K562 (cell line): ENCODE measurements at places on chromosomes 4 and X. TPM values are rescaled to one million over a fixed set of nuclear protein-coding genes. Genes with fewer than 3 reads are reported as not detected.

DNA sequence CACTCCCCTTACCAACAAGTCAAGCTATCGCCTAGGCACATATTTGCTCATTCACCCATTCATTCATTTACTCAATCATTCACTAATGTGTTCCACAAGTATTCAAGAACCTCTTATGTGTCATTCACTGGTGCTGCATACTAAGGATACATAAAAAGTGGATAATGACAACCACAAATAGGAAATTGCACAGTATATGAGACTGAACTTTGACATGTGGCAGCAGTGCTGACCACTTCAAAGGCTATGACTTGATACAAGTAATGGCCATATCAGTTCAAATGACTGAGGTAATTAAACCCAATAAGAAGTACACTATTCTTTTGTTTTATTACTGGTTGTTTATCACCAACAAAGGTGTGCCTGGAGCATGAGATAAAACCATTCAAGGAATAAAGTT lies 282.5 kb downstream of the KLHL13 start:
- no peak for DNase-seq

- DNase-seq: no peak
Measured at GRCh38 chr4:957231-957580, 16.2 kb downstream of the DGKQ start.

DNA sequence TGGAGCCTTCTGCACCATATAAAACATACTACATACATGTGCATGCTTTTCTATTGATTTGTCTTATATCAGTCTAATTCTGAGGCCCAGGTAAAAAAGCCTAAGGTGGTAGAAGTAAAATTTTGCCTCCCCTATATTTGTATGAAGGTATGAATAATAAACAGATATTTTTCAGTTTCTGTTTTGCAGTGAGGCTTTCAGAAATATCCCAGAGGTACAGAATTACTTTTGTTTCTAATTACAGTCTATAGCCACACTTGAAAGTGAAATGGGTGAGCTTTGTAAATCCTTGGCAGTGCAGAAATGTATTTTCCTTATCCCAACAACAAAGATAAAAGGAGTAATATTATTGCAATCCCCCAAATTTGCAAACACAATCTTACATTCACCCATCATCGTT lies 59.5 kb downstream of the DDX60 start:
- DNase-seq: no peak

GRCh38 chr4:147052361-147052760 lies 106.7 kb upstream of the TTC29 start:
- DNase-seq: no peak

DNA sequence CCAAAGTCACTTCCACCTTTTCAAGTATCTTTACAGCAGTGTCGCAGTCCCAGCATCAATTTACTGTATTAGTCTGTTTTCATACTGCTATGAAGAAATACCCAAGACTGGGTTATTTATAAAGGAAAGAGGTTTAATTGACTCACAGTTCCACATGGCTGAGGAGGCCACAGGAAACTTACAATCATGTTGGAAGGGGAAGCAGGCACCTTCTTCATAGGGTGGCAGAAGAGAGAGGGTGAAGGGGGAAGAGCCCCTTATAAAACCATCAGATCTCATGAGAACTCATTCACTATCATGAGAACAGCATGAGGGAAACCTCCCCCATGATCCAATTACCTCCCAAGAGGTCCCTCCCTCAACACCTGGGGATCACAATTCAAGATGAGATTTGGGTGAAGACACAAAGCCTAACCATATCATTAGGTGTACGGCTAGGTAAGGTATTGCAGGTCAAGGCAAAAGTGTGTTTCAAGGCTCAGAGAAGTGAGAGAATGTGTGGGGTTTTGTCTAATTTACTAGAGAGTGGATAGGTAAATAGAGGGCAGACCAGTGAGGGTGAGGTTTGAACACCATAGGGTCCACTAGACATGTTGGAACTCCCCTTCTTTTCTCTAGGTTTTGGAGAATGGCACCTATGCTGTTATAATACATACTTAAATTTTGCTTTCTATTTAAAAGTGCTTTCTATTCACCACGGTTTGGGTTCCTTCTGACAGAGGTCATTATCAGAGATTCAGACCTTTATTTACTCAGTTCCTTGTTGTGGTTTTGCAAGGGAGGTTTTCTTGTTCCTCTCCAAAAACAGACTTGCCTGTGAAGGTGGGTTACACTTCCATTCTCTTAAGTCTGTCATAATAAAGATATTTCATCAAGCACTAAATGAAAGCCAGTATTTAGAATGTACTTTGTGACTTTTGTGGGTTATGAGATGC lies 186.6 kb downstream of the CPEB2 start:
- no peak for DNase-seq

GRCh38 chr4:44210750-44211149 lies 237.9 kb downstream of the KCTD8 start:
- no peak for DNase-seq

DNA sequence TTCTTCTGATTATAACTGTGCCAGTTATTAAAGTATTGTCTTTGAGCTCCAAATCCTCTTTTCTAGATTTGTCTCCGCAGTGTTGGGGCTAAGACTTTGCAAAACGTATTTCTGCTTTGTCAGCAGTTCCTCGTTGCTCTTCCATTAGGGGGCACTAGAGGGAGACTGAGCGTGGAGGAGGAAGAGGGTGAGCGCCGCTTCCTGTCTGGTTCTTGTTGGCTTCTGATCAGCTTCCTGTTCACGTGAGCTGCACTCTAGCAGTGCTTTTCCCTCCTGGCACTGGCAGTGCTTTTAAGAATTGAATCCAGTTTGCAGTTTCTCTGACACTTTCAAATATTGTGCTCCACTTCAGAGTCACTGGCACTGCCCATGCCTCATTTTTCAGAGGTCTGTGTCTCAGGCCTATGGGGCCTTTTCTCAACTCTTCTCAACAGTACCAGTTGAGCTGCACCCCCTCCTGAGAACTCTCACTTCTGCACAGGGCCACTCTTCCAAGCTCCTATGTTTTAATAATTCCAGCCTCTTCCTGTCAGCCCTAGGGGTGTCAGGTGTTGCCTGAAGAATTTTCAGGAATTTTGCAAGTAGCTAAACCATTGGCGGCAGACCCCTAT lies 54.4 kb upstream of the LCORL start:
- peak; percentile 74 for DNase-seq

- DNase-seq: no peak
Measured at GRCh38 chrX:114905251-114905650, 112.2 kb downstream of the IL13RA2 start.

DNA sequence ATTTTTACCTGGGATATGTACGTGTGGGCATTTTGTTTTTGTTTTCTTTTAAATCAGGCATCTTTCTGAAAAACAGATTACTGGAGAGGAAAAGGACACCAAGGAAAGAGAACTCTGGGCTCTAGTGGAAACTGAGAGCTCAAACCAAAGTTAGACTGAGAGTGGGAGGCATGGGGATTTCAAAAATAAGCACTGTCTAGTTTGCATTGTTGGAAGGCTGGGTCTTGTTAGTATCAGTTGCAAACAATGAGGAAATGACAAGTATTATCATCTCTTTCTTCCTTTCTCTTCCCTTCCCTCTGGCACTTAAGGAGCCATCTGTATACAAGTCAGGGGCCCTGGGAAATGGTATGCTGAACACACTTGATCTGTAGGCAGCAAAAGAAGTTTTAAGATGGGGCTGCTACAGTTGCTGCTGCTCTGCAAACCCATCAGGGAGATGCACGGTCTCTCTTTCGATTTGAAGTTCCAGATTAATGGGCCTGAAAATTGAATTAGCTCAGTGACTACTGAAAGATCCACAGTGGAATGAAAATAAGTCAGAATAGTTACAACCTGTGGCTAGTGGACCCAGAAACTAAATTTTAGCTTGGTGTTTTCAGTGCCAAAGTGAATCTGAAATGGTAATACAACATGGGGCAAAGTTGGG lies 48.0 kb upstream of the GRXCR1 start:
- no peak for DNase-seq

DNA sequence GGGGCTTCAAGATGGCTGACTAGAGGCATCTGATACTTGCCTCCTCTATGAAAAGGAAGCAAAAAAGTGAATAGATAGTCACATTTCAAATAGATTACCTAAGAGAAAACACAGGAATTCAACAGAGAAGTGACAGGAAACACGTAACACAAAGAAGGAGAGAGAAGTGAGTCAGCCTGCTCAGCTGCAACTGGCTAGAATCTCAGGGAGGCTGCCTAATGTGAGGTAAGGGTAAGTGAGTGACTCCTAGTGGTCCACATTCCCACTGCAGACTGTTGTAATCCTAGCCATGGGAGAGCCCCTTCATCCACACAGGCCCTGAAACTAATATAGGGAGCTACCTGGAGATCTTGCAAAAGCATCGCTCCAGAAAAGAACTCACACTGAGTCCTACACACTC lies 179.2 kb downstream of the SLC7A11 start:
- no peak for DNase-seq

- DNase-seq: no peak
Measured at GRCh38 chrX:38699696-38700095, 101.6 kb upstream of the MID1IP1 start.

DNA sequence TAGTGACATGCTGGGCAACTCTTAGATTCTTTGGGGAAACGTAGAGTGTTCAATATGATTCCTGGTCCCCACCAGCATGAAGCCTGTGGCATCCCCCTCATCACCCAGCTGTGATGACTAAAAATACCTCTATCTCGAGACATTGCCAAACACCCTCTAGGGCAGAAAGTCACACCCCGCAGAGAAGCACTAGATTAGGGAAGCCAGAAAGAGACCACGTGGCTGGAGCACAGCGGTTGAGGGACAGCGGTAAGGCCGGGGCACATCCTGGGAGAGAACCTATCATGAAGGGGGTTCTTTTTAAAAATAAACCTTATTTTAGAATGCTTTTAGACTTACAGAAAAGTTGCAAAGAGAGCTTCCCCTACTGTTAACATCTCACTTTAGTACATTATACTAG lies 11.0 kb downstream of the FAT1 start:
- DNase-seq: no peak

DNA sequence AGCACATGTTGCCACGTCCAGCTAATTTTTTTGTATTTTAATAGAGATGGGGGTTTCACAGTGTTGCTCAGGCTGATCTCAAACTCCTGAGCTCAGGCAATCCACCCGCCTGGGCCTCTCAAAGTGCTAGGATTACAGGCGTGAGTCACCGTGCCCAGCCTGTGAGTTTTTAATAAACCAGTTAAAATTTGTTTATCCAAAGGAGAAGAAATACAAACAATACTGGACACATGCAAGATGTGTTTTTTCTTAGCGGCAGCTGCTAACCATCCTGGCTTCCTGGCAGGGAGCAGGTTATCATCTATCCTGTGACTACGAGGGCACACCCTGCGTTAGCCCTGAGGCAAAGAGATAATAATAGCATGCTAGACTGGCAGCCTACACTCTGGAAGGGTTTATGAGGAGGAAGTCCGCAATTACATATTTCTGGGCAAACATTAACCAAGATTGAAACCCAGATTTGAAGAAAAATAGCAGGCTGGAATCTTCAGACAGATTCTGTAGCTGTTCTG lies 191.4 kb downstream of the SPRY1 start:
- no peak for DNase-seq

DNA sequence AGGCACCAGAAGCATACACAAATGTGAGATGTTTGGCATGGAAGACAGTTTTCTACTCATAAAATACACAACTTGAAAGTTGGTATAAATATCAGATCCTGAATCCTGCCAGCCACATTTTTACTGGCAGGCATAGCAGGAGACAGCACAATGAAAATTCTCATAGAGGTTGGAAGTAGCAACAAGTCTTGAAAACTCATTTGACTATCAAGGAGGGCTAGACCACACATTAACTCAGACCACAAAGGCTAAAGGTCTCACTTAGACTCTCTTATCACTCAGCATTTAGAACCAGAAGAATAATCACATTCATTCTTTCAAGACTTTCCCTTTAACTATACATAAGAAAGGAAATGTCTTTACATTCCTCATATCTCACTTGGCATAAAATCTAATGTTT lies 56.5 kb downstream of the SORBS2 start:
- no peak for DNase-seq

Gene STOX2
- total RNA-seq: not detected in 2 replicates

Gene AADAT
- total RNA-seq: 0.11 TPM in 1 of 2 replicates, not detected in the other

Gene L1CAM
- total RNA-seq: 0.29 and 0.86 TPM in 2 replicates

Gene MAGEC2
- 56.9 and 57.4 TPM in 2 replicates for total RNA-seq

Gene AREG
- 5.4 and 5.6 TPM in 2 replicates for total RNA-seq

Gene GPR143
- not detected in 2 replicates for total RNA-seq

Gene KLHL4
- 0.09 and 0.16 TPM in 2 replicates for total RNA-seq

Gene LGI2
- total RNA-seq: 0.04 and 0.07 TPM in 2 replicates

Gene ZNF81
- 6.8 and 7.4 TPM in 2 replicates for total RNA-seq
